ENCODE measurements at places on chromosomes 6 and 20.

GRCh38 chr6:138204792-138205384 is 13.4 kb downstream of the PBOV1 start:
- no peak for DNase-seq

DNA sequence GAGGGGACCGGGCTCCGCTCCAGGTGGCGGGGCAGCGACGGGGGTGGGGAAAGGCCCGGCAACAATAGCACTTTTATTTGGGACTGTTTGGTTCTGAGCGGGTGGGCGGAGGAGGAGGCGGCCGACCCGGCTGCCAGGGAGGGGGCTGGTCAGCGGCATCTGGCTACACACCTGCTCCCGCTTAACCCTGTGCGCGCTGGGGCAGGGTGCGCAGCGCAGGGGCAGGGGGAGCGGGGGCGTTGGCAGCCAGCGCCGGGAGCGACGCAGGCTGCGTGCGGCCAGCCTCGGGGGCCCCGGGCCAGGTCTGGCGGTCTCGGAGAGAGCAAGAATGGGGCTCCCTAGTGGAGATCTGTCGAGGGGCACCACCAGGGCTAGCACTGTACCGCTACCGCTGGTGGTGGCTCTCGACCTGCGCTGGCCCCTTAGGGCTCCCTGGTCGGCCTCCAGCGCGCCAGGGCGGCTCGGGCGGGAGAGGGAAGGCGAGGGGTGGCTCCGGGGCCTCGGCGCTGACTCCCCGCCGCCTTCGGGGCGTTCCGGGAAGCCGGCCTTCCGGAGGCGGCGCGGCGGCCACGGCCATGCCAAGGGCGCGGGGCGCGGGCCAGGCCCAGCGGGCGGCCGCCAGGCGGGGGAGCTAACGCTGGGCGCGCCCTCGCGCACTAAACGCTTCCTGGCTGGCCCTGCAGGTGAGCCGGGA is 92.4 kb downstream of the NCR2 start:
- DNase-seq = no peak

DNA sequence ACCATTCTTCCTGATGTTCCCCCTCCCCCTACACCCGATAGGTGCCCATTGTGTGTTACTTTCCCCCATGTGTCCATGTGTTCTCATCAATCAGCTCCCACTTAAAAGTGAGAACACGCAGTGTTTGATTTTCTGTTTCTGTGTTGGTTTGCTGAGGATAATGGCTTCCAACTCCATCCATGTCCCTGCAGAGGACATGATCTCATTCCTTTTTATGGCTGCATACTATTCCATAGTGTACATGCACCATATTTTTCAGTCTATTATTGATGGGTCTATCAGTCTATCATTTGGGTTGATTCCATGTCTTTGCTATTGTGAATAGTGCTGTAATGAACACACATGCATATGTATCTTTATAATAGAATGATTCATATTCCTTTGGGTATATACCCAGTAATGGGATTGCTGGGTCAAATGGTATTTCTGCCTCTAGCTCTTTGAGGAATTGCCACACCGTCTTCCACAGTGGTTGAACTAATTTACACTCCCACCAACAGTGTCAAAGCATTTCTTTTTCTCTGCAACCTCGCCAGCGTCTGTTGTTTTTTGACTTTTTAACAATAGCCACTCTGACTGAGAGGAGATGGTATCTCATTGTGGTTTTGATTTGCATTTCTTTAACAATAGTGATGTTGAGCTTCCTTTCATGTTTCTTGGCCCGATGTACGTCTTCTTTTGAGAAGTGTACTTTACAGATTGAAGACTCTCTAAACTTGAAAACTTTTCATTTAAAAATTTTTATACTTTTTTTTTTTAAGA is 41.0 kb upstream of the GCNT2 start:
- DNase-seq = no peak

DNA sequence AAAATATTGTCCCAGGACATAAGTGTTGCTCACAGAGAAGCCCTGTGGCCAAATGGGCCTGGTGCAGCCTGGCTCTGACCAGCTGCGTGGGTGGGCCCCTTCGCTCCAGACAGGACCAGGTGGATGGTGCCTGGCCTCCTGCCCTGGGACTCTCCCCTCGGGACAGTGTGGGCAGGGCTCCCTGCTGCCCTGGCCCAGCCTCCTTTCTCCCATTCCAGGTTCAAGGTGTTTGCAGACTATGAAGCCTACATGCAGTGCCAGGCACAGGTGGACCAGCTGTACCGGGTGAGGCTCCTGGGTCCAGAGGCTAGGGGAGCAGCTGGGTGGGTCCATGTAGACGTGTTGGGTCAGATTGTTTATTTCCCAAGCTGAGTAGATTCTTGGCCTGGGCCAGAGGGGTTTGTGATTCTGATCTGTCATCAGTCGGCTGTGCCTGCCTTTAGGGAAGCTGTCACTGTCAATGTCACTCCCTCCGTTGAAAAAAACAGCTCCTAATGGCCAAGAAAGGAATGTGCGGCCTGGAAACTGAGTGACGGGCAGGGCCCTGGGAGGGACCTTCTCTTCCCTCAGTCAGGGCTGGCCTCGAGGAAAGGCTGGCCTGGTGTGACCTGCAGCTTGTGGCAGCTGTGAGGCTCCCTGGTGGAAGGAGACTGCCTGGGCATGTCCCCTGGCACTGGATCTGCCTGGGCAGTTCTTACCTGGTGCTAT is 47.7 kb downstream of the PYGB start:
- no peak for DNase-seq

- DNase-seq = no peak
Measured at GRCh38 chr6:45044510-45045252, 283.4 kb upstream of the RUNX2 start.

- DNase-seq = no peak
Measured at GRCh38 chr6:10779076-10779475, 31.5 kb downstream of the TMEM14B start.

DNA sequence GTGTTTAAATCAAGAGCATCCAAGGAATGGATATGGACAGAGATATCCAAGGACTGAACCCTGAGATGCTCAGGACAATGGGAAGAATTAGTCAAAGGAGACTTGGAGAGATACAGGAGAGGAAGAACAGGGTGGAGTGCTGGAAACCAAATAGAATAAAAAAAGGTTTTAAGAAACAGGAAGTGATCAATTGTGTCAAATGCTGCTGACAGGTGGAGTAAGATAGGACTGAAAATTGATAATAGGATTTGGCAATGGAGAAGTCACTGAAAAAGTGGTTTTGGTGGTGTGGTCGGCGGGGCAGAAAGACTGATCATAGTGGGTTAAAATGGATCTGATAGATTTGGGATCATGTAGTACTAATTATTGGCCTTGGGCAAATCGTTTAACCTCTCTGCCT is 37.9 kb upstream of the PNRC1 start:
- no peak for DNase-seq

DNA sequence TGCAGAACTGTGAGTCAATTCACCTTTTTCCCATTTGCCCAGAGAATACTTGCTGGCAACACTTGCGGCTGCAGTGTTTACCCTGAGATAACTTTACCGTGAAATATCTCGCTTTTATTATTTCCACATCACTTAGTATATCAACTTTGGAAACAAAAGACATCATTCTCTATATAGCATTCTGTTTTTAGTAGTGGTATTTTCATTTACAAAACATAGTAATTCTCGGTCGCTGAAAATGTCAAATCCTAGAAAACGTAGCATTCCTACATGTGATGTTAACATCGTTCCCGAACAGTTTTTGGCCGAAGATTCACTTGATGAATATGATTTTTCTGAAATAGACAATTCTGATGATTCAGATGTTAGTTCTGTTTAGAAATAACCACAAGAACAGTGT is 52.0 kb downstream of the NHLRC1 start:
- DNase-seq = no peak

GRCh38 chr20:40110311-40110831 is 578.7 kb downstream of the MAFB start:
- no peak for DNase-seq

GRCh38 chr6:137480431-137480830 is 13.8 kb downstream of the OLIG3 start:
- no peak for DNase-seq

DNA sequence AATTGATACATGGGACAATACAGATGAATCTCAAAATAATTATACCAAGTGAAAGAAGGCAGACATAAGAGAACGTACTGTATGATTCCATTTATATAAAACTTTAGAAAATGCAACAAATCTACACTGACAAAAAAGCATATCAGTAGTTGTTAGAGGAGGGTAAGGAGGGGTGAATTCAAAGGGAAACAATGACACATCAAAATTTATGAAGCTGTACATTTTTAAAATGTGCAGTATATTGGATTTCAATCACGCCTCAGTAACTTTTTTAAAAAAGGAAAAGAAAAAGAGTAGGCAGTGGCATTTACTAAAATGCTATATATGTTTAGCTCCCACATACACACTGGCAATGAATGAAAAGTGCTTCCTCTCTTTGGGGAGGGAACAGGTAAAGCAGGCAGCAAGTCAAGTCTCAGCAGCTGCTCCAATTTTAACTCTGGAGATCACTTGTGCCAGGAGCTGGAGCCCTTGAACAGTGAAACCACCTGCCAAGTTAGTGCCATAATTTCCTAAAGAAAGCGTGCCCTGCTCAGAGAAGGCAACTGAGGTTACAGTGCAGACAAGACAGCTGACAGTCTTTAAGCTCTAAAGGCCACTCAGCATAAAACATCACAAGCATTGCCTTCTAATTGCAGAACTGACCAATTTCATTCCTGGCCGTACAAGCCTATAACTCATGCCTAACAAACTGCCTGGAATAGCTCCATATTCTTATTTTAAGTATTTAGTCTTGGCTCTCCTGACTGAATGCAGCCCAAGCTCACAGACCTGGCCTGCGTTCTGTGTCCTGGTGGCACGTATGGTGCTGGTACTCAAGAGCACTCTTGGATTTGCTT is 10.9 kb downstream of the FKBP1A start:
- DNase-seq = no peak

DNA sequence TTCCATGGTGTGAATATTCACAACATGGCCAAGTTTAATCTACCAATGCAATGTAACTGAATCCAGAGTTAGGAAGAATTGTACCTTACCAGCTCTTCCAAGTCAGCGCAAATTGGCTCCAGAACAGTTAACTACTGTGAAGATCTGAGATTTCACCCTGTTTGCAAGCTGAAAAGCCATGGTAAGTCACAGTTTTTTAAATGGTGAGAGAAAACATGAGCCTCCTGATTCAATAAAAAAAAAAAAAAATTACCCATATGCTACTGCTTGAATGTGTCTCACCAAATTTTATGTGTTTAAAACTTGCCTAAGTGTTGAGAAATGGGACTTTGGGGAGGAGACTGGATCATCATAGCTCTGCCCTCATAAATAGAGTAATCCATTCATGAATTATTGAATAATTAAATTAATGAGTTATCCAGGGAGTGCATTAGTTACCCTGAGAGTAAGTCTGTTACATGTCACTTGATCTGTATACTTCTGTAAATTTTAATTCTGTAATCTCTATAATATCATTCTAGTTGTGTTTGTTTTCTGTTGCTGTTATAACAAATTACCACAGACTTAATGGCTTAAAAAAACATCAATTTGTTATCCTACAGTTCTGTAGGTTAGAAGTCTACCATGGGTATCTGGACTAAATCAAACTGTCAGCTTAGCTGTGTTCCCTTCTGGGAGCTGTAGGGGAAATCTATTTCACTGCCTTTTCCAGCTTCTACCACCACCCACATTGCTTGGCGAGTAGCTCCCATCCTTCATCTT is 1355.9 kb downstream of the GRIK2 start:
- no peak for DNase-seq

GRCh38 chr6:84362193-84362821 is 134.9 kb upstream of the CEP162 start:
- no peak for DNase-seq

DNA sequence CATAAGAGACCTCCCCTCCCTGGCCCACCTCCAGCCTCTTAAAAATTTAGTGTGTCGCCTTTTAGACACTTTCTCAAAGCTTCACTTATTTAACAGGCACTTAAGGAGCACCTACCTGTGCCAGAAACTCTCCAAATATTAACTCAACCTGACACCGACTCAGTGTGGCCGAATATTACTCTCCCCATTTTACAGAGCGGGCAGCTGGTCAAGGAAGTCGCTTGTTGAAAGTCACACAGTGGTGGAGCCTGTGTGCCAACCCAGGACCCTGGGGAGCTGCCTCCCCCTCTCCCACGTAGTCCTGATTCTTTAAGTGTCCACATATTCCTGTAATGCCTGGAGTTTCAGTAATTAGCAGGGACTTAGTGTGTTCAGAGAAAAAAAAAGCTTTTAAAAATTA is 1.0 kb upstream of the PMEPA1 start:
- DNase-seq = no peak

- no peak for DNase-seq
Measured at GRCh38 chr6:113306552-113307145, 550.5 kb upstream of the MARCKS start.
